ENCODE measurements at places on chromosomes 12 and 14.

DNA sequence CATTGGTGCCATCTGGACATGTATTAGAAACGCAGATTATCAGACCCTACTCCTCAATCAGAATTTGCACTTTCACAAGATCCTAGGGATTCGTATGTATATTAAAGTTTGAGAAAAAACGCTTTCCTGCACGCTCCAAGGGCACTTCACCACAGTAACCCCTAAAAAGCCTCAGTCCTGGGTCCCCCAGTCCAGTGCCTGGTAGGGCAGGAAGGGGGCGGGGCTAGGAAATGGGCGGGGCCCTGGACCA, 369 bp downstream of the DEPDC4 start:
- no peak for DNase-seq

DNA sequence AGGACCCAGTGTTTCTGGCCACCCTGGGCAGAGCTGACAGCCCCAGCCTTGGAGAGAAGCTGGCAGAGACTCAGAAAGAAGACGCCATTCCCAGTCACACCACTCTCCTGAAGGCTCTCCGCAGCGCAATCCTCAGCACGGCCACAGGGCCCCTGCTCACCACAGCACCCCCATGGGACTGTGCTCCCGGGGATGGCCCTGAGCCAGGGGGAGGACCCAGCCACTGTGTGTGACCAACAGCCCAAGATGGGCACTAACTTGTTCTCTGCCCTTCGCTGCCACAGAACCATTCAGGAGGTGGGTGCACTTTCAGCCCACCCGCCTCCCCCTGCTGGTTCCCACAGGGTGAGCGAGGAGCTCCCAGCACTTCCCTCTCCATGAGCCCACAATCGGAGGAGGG, 57.1 kb downstream of the CCNK start:
- no peak for DNase-seq

- DNase-seq = no peak
Observed at GRCh38 chr14:81801921-81802320, 268.3 kb upstream of the SEL1L start.

GRCh38 chr12:76024942-76025600, 6.5 kb downstream of the PHLDA1 start:
- DNase-seq = no peak

GRCh38 chr14:35385042-35385839, 19.3 kb downstream of the NFKBIA start:
- DNase-seq = no peak

GRCh38 chr14:34489324-34489723, 27.3 kb upstream of the SPTSSA start:
- no peak for DNase-seq

DNA sequence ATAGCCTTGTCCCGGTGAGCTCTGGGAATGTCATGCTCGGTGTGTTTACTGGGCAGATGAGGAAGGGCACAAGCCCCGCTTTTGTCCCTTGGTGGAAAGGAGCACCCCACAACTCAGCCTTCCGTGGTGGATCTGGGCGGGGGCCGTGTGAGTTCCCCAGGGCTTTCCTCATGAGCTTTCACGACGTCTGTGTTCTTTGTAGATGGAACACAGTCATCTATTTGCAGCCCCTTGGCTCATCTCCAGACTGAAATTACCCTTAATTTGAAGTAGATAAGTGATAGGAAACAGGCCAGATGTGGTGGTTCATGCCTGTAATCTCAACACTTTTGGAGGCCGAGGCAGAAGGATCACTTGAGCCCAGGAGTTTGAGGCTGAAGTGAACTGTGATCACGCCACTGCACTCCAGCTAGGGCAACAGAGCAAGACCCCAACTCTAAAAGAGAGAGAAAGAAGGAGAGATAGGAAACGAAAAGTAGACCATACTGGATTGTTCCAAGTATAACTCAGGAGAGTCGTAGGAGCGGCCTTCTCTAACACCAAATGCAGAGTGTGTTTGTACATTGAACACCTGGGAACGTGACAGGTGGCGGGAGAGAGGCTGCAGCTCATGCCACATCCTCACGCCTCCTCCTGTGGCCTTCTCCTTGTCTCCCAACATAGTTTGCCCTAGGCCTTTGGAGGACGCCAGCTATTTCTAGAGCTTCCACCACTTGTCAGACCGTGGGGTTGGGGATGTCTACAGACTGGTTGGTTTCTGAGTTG, 8.8 kb downstream of the P2RX4 start:
- DNase-seq = no peak

DNA sequence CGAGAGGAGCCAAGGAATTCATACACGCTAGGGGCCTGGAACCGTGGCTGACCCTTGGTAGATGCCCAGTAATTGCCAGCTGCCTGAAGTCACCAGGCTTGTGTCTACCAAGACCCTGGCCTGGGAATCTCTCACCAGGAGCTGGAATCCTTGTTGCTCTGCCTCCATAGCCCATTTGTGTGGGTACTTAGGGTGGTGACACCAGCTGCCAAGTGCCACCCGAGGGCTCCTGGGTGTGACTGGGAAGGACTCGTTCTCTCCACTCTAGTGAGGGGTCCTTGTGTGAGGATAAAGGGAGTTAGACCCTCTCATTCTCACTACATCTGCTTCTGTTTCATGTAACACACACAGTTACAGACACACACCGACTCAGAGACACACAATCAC, 17.9 kb downstream of the SERPINA1 start:
- DNase-seq = no peak

- DNase-seq = no peak
Observed at GRCh38 chr14:73426877-73427276, 31.5 kb downstream of the NUMB start.

DNA sequence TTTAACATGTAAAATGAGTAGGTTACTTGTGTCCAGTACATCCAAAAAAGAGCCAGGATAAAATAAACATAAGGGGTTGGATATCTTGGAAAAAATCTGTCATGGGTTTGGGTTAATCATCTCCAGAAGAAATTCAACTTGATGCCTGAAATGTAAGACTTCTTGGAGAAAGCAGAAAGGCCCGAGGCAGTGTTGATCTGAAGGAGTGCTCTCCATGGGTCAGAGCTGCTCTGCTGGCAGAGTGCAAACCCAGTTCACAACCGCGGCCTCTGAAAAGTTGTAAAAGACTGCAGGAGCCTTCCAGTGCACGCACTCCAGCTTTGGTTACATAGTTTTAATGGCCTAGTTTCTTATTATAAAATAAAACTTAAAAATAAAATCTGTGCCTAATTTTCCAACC, 97.3 kb upstream of the ALX1 start:
- no peak for DNase-seq

GRCh38 chr12:132178316-132178715, 34.1 kb downstream of the NOC4L start:
- DNase-seq = no peak

DNA sequence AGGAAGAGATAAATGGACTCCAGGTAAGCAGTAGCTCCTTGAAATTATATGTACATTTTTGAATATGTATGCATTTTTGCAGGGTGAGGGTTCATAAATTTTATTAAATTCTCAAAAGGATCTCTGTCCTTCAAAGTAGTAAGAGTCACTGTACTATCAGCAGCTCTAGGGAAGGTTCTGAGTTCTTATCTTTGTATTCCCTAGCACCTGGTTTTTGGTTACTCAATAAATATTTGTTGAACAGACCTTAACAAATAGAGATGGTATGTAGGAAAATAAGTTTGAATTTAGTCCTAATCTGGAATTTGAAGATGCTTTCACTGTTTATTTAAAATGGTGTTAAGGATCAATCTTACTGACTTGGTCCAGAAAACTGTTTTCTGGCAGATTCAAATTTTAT, 18.3 kb downstream of the LEMD3 start:
- DNase-seq = no peak

DNA sequence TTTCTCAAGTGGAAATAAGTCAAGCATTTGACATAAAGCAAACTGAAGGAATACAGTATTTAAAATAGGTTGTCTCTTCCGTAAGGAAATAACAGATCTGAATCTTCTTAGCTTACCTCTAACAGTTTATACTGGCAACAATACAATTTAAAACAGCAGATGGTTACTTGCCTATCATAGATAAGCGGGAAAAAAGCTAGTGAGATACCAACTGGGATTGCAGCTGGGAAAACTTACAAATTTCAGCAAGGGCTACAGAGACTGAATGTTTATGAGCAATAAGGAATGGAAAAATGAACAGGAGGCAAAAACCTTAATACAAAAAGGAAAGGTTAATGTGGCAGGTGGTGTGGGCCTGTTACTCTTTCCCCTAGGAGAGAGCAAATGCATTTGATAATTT, 220.0 kb downstream of the RASSF9 start:
- no peak for DNase-seq

- DNase-seq = no peak
Observed at GRCh38 chr12:75805320-75805719, 226.3 kb downstream of the PHLDA1 start.

DNA sequence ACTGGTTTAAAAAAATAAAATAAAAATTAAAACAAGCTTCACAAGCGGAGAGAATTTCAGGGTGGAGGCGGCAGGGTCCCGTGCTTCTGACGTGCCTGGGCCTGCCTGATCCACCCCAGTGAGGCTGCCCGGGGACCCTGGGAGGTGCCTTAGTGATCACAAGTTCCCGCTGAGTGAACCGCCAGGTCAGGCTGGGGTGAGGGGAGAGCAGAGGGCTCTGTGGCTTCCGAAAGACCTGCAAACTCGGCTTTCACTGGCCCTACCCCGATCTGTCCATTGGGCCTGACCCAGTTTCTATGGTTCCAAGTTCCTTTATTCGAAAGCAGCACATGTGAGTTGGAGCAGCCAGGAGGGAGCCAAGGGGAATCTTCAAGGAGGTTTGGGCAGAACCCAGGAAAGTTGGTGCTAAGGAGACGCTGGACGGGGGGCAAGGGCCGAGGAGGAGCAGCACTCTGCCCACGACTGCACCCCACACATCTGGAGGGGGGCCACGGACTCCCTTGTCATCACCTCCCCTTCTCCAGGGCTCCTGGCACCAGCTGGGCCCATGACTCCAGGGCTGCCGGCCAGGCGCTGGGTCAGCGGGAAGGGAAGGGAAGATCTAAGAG, 12.9 kb downstream of the MMP14 start:
- DNase-seq = no peak

DNA sequence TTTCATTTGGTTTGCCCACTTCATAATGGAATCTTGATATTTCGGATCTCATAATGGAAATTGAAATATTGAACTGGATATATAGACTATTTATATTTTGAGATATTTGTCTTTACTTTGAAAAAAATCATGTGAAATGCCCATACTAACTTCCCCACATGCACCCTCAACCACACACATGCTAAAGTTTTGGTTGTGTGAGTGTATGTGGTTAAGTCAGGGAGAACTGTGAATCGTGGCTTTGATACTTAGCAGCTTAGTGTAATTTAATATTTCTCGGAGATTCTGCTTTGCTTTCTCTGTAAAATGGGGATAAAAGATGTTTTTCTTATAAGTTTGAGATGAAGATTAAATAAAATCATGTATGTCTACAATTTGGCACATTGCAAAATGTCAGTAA, 162.1 kb downstream of the OTOGL start:
- DNase-seq = no peak

DNA sequence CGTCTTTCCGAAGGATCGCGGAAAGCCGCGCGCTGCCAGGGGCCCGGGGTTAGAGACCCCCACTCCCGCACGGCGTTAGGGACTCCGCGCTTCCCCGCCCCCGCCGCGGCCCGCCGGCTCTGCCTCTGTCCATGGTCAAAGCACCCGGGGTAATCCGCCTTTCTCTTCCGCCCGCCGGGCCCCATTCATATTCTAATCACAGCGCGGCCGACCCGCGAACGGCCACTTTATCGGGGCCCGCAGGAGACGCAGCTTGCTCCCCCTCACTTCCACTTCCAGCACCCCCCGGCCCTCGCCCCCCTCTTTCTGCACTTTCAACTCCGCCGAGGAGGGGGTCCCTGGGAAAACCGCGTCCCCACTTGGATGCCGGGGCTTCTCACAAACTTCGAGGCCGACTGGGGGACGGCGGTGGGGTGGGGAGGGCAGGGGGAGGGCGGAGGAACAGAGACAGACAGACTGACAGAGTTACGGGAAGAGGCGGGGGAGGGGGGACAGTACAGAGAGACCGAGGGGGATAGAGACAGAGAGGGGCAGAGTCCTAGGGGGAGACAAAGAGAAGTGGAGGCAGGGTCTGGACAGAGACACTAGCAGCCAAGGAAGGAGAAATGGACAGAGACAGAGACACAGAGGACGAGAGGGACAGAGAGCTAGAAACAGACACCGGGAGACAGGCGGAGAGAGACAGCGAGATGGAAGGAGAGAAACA, 1.1 kb upstream of the RFX4 start:
- DNase-seq = no peak

GRCh38 chr12:98471085-98471484, 44.3 kb upstream of the TMPO start:
- no peak for DNase-seq

DNA sequence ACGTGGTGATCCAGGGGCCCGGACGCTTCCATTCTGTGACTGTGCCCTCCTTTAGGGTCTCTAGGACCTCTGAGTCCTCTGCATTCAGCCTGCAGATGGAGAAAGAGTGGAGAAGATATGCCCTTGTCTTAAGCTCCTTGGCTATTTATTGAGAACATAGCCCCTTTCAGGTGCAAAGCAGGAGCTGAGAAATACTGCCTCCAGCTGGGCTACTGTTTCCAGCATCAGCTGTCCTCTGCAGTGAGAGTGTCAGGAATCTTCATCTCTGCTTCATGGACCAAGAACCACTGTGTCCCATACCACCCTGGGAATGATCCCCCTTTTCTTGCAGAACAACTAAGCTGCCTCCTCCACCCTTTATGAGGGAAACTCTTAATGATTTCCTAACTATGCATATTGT, 47.8 kb upstream of the CEP83 start:
- DNase-seq = no peak

DNA sequence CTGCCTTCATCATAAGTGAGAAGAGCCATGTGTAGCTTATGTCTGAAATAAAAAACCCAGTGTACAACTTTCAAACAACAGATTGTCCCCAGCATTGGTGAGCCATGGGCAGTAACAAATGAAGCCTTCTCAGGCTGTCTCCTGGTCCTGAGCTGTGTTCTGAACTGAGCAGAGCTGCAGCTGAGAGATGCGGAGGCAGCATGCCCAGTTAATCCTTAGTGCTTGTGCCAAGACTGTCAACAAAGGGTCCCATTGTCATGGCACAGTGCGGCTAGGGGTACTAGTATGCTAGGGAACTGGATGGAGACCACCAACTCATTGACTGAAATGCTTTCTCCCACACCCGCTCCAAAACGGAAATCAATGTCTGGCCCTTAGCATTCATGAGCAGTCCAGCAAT, 154.3 kb downstream of the RMST start:
- no peak for DNase-seq

DNA sequence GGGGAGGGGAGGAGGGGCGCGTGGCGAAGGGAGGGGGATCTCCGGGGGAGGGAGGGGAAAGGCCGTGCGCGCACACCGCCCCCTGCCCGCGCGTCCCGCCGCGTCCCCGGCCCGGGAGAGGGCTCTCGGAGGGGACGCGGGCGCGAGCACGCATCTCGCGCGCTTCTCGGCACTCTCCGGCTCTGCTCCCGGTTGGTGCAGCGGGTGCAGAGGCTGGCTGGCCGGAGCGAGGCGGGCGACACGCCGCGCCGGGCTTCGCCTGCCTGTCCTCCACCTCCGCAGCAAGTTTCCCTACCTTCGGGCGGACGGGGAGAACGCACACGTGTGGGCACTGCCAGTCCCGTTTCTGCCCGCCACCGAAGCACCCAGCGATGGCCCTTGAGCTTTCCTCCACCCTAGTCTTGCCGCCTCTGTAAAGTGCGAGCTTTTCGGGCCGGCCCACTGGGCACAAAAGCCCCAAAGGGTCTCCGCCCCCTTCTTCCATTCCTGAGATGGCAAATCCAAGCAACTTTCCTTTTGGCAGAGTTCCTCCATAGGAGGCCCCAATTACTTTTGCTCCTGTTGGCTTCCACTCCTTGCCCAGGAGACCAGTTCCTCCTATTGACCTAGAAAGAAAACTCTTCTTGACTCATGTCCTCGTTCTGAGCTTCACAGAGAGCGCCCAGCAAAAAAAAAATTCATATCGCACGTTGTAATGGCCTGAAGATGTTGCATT, 363 bp upstream of the CSAD start:
- peak; percentile 56 for DNase-seq
